HS-5 (cell line): ENCODE measurements at places on chromosomes 12 and 14.

GRCh38 chr14:34562776-34563150, 23.3 kb upstream of the EAPP start:
- DNase-seq = no peak

DNA sequence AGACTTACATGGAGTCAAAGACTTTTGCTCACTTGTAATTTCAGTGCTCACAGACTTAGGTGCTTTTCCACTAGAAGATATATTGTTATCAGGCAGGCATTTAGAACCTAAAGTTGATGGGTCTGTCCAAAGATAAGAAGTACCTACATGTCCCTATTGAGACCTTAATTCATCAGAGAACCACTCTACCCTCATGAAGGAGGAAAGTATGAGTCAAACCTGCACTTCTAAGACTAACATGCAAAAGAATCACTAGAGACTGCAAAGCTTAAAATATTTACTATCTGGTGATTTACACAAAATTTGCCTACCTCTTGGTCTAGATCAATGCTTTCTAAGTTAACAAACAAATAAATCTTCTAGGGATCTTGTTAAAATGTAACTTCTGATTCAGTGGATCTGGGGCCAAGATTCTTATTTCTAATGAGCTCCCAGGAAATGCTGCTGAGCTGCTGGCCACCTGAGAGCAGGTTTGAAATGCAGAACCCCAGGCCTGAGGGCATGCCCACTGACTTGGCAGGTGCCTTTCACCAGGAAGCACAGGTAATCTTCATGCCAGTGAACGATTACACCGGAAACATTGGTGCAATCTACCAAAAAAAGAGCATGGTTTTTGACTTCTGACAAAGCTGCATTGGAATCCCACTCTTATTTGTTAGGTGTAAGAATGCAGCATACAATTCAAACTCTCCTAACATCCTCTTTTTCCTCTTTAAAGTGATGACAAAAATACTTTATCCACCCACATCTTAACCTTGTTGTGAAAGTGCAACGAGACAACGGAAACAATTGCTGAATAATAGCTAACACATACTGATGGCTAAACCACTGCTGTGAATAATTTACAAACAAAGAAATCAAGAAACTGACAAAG, 214.2 kb downstream of the ADAMTS20 start:
- DNase-seq = no peak

- no peak for DNase-seq
Measured at GRCh38 chr12:51846911-51847642, 1.4 kb downstream of the FIGNL2 start.

DNA sequence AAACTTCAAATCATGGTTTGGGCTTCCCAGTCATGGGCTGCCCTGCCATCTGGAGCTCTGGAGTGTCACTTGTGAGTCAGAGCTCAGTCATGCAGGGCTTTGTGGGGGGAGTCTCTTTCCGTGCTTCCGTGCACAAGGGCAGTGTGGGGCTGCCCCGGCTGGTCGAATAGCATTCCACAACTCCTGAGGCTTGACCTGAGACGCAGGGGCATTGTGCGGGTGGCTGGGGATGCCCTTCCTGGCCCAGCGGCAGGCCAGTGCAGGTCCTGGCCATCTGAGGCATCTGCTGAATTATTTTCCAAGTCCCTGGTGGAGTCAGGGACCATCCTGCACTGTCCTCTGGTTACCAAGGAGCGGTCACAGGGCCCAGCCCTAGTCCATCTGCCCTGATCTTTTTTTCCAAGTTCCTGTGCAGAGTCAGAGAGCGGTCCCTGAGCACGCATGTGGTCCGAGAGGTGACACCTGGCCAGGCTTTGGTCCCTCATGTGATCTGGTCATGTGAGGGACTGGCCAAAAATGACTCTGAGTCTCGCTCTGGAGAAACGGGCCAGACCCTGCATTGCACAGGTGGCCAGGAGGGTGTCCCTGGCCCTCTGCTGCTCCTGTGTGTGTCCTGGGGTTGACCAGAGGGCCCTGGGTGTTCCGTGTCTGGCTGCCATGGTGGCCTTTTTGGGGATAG, 167.0 kb upstream of the ALG10B start:
- DNase-seq = peak; percentile 72

- no peak for DNase-seq
Measured at GRCh38 chr14:67583711-67584644, 16.1 kb downstream of the PIGH start.

DNA sequence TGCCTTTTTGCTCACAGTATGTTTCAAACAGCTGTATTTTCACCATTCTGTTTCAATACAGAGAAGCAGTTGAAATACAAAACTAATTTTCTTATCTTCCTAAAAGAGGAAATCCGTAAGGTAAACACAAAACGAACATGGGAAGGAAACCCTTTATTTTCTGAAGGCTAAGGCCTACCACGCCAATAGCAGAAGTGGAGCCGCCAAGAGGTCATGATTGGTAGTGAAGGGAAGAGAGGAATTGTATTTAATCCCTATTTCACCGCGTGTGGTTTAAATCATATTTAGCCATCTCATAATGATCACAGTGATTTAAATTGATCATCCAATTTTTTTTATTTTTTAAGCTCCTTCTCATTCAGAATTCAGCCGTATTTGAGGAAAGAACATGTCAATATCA, 398.2 kb downstream of the PRKD1 start:
- DNase-seq = no peak

DNA sequence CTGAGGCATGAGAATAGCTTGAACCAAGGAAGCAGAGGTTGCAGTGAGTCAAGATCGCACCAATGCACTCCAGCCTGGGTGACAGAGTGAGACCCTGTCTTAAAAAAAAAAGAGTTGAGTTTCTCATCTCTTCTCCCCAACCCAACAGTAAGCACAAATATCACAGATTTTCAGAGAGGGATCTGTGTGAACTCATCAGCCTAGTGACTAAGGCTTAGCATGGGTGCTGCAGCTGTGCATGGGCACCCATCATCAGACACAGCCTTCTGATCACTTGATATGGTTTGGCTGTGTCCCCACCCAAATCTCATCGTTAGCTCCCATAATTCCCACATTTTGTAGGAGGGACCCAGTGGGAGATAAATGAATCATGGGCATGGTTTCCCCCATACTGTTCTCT, 298.9 kb downstream of the PCNX1 start:
- no peak for DNase-seq

GRCh38 chr14:64758691-64759554, 54.7 kb downstream of the PLEKHG3 start:
- peak; percentile 54 for DNase-seq

- DNase-seq = no peak
Measured at GRCh38 chr14:91218014-91218413, 26.5 kb downstream of the GPR68 start.

DNA sequence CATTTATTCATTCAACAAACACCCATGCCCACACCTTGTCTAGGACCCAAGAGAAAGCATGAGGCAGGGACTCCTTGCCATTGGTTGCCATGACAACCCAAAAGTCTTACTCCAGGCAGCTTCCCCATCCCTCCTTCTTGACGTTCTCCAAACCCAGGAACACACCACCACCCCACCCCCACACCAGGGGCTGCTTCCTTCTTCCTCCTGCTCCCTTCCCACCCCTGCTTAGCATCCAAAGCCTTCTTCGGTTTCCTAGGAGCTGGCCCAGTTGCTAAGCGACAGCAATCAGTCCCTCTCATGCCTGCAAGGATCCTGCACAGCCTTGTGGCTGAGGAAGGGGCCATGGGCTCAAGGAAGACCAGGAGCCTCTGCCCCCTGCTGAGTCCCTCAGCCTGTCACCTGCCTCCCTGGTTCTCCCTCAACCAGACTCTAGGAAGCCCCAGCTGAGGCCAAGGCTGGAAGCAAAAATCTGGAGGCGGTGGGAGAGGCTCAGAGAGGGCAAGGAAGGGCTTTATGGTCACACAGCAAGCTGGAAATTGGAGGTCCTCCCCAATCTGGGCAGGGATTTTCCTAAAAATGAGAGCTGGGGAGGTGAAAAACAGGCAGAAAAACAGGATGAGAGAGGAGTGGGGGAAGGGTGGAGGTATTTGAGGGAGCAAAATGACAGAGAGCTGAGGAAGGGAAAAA, 15.4 kb downstream of the RASAL1 start:
- no peak for DNase-seq

DNA sequence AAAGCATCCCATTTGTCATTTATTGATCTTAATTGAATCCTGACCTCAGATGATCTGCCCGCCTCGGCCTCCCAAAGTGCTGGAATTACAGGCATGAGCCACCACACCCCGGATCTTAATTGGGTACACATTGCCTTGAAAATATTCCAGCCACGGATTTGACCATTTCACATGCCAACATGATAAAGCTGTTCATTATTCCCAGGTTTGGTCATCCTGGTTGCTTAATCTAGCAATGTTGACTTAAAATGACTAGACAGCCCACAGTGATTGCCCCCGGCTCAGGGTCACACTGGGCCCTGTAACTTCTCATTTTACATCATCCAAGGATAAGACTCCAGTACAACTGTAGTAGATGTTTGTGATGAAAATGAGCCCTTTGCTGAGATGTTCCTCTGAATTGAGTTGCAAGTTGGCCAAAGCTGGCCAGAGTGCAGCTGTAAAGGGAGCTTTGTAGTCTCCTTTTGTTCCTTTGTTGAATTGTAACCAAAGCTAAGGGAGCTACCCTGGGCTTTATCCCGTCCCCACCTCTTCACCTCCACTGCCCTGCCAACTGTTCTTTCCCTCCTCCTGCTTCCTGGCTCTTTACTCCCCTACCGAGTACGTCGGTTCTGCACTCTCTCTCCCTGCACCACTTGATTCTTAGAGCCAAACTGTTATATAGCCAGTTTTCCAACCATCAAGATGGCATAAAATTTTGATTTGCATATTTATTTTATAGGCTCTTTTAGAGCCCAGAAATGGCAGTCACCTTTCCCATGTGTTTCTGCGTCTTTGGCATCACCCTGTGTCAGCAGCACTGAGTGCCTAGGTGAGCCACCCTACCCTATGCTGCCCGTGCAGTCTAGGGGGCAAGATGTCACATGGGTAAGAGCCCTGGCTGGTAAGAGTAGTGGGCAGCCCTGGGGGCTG, 141.3 kb upstream of the HIF1A start:
- DNase-seq = peak; percentile 99

GRCh38 chr14:90593254-90594040, 196.6 kb downstream of the CALM1 start:
- DNase-seq = no peak

- DNase-seq = no peak
Measured at GRCh38 chr14:26344596-26344995, 253.2 kb downstream of the NOVA1 start.

DNA sequence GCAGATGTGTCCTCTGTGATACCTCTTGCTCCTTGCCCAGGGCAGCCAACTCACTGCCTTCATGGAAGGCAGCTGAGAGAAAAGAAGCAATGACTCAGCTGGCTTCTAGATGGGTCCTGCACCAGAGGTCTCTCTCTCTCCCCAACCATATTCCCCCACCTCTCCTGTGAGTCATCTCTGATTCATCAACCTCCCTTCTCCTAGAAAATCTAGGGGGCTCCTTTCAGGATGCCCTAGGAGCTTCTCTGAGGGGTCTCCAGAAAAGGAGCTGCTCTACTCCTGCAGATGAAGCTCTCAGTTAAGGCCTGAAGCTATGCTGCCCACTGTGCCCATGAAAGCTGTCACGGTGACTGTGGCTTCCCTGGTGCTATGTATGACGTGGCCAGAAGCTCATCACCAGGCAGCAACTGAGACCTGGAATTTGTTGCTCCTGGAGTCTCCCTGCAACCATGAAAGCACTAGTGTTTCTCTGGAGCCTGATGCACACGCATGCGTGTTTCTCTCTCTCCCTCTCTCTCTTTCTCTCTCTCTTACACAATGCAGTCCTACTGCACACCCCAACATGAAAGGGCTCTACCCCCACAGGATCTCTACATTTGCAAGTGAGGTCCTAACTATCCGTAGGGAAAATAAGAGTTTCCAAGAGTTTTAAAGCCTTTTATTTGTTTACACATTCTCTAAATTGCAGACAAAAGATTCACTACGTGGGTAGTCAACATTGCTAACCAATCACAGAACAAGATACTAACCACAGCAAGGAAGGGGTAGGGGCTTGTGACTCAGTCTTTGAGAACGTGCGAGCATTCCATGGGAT, 285.3 kb downstream of the DPF3 start:
- DNase-seq = peak; percentile 86

DNA sequence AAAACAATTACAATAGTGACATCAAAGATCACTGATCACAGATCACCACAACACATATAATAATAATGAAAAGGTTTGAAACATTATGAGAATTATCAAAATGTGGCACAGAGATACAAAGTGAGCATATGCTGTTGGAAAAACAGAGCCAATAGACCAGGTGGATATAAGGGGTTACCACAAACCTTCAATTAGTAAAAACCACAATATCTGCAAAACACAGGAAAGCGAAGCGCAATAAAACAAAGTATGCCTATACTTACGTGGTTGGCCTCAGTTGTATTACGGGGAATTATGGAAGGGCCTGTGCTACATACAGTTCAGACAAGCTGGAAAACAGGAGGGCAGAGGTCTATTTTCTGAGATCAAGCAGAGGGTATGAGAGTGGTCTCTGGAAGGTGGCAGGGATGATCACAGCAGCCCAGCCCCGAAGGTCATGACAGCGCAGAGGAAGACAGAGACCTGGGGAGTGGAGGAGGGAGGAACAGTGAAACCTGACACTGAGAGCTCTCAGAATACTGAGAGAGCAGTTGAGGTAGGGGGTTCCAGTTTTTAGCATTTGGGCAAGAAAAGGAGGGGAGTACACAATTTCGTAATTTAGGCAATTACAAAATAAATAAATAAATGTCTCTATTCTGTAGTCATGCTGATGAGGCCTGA, 41.3 kb downstream of the IFNG start:
- DNase-seq = no peak

DNA sequence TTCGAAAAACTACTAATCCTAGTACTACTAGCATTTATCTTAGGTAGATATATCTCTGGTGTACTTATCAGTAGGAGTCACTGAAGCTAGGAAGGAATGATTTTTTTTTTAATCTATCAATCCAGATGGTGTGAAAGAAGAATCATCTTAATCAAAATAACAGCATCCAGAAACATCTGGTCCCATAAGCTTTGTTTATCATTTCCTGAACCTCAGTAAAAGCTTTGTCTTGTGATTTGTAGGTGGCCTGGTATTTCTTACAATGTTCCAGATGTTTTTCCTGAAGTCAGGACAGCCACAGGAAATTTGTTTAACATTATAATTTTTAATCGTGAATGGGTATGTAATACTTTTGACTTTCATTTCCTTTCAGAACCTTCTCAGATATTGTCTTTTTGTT, 28.0 kb upstream of the LUM start:
- no peak for DNase-seq

GRCh38 chr14:72810201-72810600, 83.7 kb downstream of the DPF3 start:
- no peak for DNase-seq

- no peak for DNase-seq
Measured at GRCh38 chr12:132286912-132287311, 42.5 kb downstream of the GALNT9 start.

DNA sequence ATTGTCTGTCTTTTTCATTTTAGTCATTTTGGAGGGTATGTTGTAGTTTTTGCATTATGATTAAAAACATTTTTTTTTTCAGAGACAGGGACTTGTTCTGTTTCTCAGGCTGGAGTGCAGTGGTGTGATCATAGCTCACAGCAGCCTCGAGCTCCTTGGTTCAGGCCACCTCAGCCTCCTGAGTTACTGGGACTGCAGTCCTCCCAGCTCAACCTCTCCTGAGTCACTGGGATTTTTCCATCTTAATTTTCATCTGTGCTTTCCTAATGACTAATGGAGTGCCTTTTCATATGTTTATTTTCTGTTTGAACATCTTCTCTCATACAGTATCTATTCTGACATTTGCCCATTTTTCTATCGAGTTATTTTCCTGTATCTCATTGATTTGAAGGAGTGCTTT, 52.6 kb downstream of the DYRK2 start:
- no peak for DNase-seq

- no peak for DNase-seq
Measured at GRCh38 chr14:20760950-20761349, 7.3 kb upstream of the EDDM3B start.

- DNase-seq = no peak
Measured at GRCh38 chr14:36514278-36515104, 5.5 kb downstream of the NKX2-1 start.
